Hematopoietic multipotent progenitor cell treated with erythropoietin and hydrocortisone succinate and interleukin-3 and kit ligand, for 4 days (in vitro differentiated cells): ENCODE measurements at places on chromosomes 12 and 14.
A peak's percentile ranks its signal among the peaks of the same experiment; 100 is the strongest.

DNA sequence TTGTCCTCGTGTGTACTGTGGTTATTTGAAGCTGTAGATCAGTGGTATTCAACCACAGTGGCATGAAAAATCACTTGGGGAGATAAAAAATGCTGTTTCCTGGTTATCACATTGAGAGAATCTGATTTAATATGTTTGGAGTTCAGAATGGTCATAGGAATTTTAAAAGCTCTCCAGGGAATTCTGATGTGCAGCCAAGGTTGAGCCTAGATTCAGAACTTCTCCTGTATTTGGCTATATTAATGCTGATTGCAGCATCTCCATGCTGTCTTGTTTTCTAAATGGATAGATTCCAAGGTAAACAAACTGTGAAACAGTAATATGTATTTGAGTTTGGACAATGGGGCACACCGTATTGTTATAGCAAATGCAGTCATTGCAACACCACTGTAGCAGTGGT is 982.2 kb upstream of the FBXO33 start:
- DNase-seq = no peak

GRCh38 chr12:78293059-78293686 is 462.5 kb downstream of the NAV3 start:
- no peak for DNase-seq

GRCh38 chr14:27688841-27689444 is 1077.6 kb upstream of the FOXG1 start:
- DNase-seq = no peak

DNA sequence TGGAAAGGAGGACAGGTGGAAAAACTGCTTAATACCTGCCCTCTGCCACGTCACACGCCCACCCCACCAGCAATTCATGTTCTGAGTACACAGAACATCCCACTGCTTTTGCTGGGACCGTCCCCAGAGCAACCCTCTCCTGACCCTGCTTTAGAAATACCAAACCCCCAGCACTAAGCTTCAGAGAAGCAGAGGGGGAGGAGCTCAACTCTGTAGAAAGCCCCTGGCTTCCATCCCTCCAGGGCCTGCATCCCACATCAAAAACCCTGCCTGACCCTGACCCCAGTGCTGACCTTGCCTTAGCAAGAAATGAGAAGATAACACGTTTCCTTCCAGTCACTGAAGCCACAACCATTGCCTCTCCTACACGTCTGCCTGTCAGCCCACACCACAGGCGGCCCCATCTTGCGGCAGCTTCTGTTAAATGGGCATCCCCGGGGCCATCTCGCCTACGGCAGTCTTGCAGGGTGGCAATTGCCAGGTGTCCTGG is 19.7 kb downstream of the VDR start:
- no peak for DNase-seq

DNA sequence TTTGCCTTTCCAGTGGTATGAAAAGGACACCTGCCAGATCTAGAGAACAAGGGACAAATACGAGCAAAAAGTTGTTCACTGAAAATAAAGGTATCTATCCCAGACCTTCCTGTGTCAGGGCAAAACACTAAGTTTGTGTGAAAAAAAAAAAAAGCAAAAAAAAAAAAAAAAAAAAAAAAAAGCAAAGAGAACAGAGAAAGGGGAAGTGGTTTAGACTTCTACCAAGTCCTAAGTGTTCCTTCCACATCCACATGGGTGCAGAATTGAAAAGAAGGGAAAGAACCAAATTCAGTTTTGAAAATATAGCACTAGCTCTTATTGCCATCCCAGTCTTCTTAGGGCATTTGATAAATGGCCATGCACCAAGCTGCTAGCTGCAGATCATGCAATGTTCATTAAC is 41.7 kb downstream of the ZCRB1 start:
- peak; percentile 74 for DNase-seq

DNA sequence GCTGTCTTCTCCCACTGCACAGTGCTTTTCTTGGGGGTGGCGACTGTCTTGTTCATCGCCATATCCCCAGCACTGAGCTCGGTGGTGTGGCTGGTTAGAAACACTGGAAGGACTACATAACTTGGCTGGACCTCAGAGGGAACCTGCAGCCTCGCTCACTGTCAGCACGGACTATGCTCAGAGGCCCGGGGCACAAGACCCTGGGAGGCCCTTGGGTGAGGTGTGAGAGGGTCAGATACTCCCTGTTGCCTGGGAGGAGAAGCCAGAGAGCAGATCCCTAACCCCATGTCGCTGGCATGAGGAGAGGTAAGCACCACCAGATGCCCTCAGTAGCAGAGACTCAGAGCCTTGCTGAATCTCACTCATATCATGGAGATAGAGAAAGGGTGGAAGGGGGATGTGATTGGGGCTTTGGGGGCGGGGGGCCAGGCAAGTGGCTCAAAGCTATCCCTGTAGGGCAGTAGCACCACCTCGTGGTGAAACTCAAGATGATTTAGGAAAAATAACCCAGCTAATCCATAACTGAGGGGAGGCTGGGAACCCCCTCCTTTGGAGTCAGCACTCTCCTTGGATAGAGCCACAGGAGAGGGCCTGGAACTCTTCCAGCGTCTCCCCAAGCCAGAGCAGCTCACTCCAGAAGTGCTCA is 18.7 kb upstream of the HDAC7 start:
- peak; percentile 76 for DNase-seq

GRCh38 chr12:65632131-65632855 is 192.0 kb upstream of the HMGA2 start:
- DNase-seq = no peak

DNA sequence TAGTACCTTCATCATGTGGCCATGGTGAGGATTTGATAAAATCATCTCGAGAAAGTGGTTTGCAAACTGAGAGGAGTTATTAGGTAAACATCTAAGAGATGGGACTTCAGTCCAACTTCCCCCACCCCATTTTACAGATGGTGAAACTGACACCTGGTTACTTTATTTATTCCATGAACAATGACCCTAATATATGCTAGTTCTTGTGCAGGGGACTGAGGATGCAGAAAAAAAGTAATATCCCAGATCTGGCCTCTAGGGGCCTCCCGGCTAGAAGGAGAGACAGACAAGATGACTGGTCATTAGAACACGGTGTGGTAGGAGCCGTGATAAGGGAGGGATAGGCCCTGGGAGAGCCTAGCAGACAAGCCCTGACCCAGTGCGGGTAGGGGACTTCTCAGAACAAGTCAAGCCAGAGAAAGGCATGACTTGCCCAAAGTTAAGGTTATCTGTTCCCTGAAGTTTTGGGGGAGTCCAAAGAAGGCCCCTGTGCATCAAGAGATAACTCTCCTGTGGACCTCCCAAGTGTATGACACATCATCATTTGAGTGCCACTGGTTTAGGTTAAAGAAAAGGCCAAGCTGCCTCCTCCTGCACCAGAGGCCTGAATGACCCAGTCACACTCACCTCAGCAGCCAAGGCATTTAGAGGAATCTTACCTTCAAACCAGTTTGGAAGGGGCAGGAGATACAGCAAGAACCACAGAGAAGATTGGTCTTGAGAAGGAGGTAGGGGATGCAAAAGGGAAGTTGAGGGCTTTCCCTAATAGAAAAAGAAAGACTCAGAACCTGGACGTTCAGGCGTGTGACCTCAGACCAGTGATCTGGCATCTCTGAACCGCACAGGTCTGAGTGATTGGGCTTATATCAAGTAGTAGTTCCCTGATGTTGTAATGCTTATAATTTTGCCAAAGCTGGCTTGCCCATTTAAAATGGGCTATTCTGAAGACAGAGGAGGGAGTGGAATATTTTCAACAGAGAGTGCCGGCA is 1.6 kb downstream of the CMKLR1 start:
- peak; percentile 78 for DNase-seq

- DNase-seq = no peak
Measured at GRCh38 chr12:83067981-83068380, 381.3 kb downstream of the TMTC2 start.

DNA sequence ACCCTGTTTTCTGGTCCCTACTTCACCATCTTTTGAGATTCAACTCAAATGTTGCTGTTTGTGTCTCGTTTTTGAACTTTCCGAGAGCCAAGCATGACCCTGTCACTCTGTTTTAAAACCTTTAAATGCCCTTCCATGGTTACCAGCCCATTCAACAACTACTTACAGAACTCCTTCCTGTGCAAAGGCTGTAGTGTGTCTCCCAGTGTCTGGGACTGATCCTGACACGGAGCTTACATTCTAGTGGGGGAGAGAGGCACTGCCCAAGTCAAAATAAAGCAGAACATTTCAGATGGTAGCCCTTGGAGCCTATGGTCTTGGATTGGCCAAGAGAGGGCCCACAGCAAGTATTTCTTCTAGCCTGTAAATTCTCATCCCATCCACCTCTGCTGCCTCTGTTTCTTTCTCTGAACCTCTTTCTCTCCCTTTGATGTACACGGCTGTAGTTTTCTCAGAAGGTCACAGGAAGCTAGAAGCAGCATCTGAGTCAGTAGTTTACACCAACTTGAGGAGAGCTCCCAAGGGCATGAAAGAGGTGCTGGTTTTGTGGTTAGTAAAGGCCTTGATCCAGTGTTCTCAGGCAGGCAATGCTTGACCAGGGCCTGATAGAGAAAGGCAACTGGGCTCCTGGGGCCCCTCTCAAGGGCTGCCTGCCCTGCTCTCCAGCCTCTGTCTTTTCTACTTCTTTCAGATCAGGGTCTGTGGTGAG is 42.3 kb upstream of the SLC24A4 start:
- no peak for DNase-seq

DNA sequence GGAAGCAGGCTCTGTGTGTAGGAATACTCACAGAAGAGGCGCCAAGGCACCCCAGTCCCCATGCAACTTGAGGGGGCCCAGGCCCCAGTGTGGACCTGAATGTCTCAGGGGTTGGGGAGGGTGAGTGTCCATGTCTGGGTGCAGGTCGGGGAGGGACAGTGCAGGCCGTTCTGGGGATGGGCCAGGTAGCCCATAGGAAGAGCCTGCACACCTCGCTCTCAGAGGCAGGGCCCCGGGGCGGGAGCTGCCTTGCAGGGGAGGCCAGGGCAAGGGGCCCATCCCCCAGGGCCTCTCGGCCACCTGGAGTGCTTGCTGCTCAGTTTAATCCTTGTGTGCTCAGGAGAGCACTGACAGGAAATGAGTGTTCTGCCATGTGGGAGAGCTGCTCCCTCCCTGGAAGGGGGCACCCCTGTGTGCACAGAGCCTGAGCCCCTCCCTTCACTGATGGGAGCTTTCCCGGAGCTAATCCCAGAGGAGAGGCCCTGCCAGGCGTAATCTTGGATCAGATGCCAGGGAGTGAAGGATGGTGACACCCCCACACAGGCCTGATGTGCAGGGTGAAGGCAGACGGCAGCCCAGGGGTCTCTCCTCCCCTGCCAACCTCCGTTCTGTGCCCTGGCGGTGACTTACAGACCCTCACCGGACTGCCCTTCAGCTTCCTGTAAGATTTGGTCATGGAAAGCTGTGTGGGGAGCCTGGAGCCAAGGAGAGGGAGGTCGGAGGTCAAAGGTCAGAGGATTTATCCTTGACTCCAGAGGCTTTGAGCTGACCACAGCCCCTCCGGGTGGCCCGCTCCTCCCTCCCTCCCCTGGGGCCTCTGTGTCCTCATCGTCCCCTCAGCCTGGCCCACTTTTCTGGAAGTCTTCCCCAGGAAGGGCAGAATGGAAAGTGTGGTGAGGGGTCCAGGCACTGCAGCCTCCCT is 24.4 kb upstream of the FBRSL1 start:
- DNase-seq = no peak

- no peak for DNase-seq
Measured at GRCh38 chr12:91667694-91668093, 478.0 kb downstream of the BTG1 start.
